ENCODE measurements at places on chromosomes 5 and 9. TPM values are rescaled to one million over a fixed set of nuclear protein-coding genes. Genes with fewer than 3 reads are reported as not detected.

DNA sequence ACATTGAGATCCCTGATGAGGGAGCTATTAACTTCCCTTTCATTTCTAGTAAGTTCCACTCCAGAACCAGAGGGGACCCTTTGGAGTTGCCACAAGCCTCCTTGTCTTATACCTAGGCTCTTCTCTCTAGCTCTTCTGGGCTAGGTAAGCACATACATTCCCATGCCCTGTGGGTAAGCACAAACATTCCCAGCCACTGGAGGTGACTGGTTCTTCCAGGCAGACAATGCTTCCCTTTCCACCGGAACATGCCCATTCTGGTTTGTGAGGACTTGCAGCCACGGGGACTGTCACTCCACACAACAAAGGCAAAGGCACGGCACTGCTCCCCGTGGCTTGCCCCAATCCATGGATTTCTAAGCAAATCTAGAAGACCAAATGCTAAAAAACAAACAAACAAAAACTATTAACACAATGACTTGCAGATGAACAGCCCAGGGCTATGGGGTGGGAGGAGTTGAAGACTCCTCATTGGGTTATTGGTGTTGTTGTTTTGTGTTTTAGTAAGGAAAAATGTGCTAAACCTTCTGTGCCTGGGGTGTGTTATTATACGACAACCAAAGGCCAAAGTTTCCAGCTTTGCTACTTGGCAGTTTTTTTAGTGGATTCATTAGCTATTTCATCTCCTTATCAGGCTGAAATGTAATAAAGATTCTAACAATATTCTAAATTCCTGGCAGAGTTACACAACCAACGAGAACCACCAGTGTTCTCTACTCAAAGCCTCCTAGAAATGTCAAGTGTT lies 276.2 kb downstream of the SYK start:
- no peak for DNase-seq

The TAF11L10 gene
- not detected for total RNA-seq

DNA sequence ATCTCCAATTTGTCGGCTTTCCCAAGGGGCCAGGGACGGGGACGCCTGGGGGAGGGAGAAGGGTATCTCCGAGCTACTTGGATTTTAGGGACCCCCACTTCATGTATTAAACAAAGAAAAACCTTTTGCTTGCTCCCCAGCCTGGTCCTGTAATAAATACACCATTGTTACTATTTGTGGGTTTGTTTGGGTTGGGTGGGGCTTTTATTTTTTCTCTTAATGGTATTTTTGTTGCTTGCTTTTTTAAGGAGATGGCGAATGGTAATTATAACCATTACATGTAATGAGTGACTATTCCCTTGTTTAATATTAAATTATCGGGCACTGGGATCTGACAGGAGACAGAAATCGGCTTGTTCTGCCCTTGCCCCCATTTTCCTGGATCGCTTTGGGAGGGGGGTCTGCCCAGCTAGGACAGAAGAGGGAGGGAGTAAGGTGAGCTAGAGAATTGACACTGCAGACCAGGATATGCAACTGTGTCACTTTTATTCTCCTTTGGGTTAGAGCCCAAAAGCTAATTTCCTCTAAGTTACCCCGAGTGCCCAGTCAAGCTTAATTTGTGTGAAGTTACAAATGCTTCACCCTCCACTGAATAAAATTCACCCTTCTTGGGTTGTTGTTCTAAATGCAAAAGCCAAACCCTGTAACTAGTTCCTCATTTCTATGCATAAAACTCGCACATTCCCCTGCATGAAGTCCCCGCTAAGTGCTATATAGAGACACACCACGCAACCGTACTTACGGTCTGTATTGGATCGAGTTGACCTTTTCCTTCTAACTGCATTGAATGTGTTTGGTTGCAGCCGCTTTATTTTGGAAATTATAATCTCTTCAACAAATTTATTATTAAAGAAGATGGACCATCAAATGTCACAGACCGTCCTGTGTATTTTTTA lies 1.6 kb upstream of the ZNF608 start:
- DNase-seq = no peak

The TAF11L5 gene
- total RNA-seq = not detected

The C5 gene
- 1.9 TPM for total RNA-seq

The LIX1 gene
- total RNA-seq = not detected

The ZDHHC12 gene
- 82.5 TPM for total RNA-seq

The IRX2 gene
- total RNA-seq = 0.21 TPM

The GABBR2 gene
- not detected for total RNA-seq

DNA sequence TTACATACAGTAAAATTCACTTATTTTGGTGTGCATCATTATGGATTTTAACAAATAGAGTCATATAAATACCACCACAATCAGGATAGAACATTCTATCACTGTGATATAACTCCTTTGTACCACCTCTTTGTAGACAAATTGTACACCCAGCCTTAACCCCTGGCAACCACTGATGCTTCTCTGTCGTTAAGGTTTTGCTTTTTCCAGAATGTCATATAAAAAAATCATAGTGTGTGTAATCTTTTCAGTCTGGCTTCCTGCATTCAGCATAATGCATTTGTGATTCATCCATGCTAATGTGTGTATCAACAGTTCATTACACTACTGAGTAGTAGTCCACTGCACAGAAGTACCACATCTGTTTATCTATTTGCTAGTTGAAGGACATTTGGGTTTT lies 81.2 kb downstream of the ARSB start:
- no peak for DNase-seq

DNA sequence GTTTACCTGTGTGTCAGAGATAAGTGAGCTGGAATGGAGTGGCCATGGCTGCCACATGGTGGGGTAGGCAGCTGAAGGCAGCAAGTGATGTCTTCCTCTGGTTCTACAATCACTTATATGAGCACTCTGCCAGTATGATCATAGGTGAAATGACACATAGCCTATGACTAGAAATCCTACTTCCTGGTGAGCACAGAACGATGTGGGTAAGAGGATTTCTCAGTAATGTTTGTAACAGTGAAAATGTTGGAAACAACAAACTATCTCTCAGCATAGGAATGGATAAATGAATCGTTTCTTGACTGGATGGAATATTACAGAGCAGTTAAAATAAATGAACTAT lies 187.0 kb upstream of the S1PR3 start:
- no peak for DNase-seq

DNA sequence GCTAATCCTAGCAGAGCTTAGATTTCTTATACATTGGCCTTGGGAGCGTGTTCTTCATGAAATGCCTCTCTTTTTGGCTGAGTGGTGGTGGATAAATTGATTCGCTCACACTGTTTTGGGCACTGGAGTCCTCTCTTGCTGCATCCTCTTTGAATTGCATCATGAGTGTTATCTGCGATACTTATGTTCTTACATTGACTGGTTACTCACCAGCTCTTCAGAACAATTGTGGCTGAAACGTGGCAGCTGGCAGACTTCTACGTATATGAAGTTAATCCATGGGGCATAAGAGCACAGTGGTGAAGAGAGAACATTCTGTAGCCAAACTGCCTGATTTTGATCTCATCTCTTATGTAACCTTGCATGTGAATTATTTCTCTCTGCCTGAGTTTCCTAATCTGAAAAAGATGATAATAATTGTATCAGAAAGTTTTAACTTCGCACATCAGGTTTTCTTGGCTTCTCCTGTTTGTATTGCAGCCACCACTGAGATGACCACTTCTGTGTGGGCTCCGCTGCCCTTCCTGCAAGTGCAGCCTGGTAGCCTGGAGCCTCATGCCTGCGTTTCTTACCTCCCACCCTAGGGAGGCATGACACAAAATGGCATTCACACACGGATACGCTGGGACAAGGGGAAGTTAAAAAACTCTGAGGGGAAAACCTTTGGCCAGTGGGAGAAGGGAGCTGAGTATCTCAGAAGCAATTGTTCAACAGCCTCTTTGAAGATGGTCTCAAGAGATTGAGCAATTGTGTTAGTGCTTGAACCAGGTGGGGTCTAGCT lies 295.2 kb downstream of the ARHGAP26 start:
- no peak for DNase-seq

The MARCOL gene
- not detected for total RNA-seq

DNA sequence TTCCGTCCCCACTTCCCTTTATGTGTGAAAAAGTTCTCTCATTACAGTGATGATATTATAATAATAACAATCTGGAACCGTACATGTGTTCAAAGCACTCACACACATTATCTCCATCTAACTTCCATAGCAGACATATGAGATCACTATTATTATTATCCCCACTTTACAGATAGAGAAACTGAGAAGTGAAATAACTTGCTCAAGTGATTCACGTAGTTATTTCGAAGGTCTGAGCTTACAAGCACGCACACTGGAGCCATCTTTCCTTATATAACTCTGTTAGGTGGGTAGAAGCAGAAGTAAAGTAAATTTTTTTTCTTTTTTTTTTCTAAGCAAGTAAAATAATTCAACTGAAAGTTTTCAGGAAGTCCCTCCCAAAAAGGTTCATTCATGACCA lies 62.9 kb upstream of the PTGER4 start:
- DNase-seq = no peak

The OGN gene
- 17.6 TPM for total RNA-seq

DNA sequence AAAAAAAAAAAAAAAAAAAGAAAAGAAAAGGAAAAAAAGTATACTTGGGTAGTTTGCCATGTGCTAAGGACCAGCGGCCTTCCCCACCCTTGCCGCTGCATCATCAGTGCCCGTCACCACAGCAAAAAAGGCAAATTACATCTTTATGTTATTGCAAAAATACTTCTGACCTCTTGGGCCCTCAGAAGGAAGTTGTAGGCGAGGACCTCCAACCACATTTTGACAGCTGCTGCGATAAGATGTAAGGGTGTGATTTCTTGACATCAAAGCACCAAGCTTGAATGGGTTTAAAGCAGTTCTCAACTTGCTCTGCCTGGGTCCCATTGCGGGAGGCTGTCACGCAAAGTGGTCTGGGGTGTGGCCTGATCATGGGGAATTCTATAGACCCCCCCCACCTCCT lies 39.2 kb downstream of the DMRT1 start:
- no peak for DNase-seq

DNA sequence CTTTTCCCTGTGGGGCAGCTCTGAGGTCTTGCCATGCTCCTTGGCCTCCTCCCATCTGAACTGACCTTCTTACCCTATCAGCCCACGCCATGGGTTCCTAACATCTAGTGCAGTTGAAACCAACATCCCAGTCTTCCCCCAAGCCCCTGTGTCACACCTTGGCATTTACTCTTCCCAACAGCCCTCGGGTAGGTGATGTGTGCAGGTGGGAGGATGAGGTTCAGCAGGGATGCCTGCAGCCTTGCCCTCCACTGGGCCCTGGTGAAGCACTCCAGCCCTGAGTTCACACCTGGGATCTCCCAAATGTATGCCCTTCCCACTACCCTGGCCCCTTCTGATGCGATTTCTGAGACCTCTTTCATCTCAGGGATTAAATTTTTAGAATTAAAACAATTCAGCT lies 15.5 kb downstream of the IRX2 start:
- no peak for DNase-seq

GRCh38 chr9:17906176-17906840 lies 327.4 kb downstream of the SH3GL2 start:
- peak; percentile 73 for DNase-seq

The MELK gene
- total RNA-seq = 5.2 TPM

GRCh38 chr9:99114846-99115500 lies 10.1 kb downstream of the TGFBR1 start:
- DNase-seq = no peak

DNA sequence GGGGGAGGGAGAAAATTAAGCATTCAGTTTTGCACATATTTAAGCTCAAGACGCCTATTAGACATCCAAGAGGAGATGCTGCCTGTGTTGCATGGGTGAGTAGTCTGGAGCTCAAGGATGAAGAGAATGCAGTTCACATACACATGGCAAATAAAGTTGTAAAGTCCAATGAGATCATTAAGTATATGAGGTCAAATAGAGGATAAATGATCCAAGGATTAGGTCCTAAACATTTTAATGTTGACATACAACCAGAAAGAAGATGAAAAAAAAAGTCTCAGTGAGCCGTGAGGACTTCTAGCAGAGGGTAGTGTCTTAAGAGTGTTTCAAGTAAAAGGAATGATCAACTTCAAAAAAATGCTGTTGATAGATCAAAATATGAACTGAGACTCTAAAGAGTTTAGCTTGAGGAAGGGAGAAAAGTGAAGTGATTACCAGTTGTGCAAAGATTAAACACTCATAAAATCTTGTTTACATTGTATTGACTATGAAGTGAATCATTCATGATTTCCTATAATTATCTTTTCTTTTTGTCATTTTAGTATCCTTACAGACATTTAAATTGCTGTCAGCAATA lies 251.8 kb downstream of the ZNF608 start:
- no peak for DNase-seq

- DNase-seq = no peak
These were observed 10.6 kb upstream of the SLC6A19 start for GRCh38 chr5:1190837-1191239.

DNA sequence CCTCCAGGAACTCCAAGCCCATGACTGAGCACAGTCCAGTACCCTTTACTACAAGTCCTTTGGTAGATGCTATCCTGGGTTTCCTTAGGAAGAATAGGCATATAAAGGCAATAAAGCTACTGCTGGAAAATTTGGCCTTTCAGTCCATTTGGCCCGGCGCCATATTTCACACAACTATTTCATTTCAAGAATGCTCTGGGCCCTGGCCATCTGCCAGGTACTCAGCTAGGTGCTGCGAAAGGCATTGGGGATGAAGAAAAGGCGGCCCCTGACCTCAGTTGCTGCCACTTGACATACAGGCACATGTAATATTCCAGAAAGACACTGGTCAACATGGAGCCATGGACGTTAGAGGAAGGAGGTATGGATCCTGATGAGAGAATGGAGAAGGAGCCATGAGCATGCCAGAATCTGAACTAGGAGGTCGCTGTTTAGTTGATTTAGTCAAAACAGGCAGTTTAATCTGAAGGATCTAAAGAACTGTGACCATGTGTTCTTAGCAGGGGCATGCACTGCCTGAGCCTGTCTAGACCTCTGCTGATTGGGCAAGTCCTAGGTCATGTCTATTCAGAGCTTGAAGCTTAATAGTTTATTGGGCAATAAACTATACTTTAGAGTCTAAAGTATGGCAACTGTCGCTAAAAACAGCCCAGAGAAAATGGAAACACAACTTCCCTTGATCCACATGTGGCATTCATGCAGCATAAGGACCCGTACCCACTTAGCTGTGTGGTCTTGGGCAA lies 149.3 kb downstream of the MELK start:
- DNase-seq = peak; percentile 65

All from left colon (tissue), 2 donors.